ENCODE measurements at places on chromosomes 5 and 9. TPM values are rescaled to one million over a fixed set of nuclear protein-coding genes. Genes with fewer than 3 reads are reported as not detected.
A peak's percentile ranks its signal among the peaks of the same experiment; 100 is the strongest.

PGM5 gene
- polyA plus RNA-seq: 1.1 TPM

PDE6A gene
- polyA plus RNA-seq: 0.01 TPM

CCNB1 gene
- 2.6 TPM for polyA plus RNA-seq

ANKRD55 gene
- polyA plus RNA-seq: 0.28 TPM

BHMT2 gene
- polyA plus RNA-seq: not detected

SURF6 gene
- 0.75 TPM for polyA plus RNA-seq

NSG2 gene
- not detected for polyA plus RNA-seq

PANK3 gene
- 11.9 TPM for polyA plus RNA-seq

RIMOC1 gene
- polyA plus RNA-seq: 11.2 TPM

NKD2 gene
- polyA plus RNA-seq: not detected

INIP gene
- 53.0 TPM for polyA plus RNA-seq

BARX1 gene
- not detected for polyA plus RNA-seq

ZCCHC7 gene
- polyA plus RNA-seq: 8.7 TPM

RNF44 gene
- polyA plus RNA-seq: 1.9 TPM

OR13C3 gene
- not detected for polyA plus RNA-seq

DNA sequence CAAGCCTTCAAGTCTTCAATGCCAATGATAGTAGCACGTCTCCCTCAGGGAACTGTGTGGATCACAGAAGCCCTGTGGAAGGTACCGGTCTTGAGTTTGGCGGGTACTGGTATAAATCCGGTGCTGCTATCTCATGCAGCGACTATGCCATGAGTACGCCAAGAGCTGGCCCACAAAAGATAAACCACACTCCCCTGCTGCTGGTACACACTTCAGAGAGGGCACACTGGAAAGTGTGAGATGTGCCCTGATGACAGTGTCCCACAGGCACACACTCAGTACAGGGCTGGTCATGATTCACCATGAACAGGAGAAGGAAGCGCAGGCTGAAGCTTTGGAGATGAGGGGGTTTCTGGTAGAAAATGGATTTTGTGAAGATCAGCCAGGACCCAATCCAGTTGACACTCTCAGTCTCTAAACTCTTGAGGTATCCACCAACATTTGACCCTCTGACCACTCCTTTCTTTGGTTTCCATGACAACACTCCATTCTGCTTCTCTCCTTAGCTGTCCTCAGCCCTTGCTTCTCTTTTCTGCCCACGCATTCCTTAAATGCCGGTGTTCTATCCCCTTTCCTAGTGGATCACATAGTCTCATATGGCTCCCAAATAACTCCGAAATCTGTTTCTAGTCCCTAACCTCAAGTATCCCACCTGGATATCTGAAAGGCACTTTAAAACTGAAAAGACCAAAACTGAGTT, 5.1 kb downstream of the AMACR start:
- no peaks in the 10 kb centered on the region for H3K27me3 ChIP-seq
- H3K36me3 ChIP-seq: peaks cover 10% of the 10 kb centered on the region
- H3K4me3 ChIP-seq: no peak overlapping the region
- H3K27ac ChIP-seq: no peak overlapping the region

DNA sequence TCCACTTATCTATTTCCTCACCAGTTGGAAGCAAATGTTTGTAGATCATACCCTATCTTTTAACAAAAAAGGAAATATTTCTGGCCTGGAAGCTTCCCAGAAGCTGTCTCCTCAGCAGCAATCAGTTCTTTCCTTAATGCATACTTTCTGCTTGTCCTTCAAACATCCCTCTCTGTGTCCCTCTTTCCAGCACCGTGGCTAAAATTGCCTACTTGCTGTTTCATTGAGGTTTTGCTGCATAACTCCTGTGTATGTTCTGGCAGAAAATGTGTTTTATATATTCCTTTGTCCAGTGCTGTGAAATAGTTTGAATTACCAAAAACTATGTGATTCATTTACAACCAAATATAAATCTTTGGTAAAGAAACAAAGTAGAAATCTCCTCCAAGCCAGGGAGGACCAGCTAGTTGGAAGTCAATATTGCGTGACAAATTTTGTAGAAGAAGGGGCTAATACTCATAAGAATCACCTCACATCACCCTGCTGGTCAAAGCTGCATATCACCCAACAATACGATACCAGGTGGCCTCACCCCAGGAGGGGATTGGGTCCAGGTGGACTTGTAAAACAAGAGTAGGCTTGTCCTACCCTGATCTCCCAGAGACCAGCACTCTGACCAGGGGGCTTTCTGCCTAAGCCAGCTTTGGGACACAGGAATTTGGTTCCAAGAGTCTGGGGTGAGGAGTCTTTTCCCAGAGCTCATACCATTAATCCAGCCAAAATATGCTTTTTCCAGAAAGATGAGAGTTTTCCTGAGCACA, 198.4 kb upstream of the SNX2 start:
- H3K36me3 ChIP-seq: no peaks in the 10 kb centered on the region
- H3K27ac ChIP-seq: no peak overlapping the region
- H3K4me3 ChIP-seq: no peak overlapping the region
- no peaks in the 10 kb centered on the region for H3K4me1 ChIP-seq

- no peak for DNase-seq
- peaks cover 8% of the 10 kb centered on the region for H3K4me1 ChIP-seq
- H3K27me3 ChIP-seq: no peaks in the 10 kb centered on the region
- H3K36me3 ChIP-seq: no peaks in the 10 kb centered on the region
Observed at GRCh38 chr9:94867842-94868312, 141.4 kb downstream of the AOPEP start.

DNA sequence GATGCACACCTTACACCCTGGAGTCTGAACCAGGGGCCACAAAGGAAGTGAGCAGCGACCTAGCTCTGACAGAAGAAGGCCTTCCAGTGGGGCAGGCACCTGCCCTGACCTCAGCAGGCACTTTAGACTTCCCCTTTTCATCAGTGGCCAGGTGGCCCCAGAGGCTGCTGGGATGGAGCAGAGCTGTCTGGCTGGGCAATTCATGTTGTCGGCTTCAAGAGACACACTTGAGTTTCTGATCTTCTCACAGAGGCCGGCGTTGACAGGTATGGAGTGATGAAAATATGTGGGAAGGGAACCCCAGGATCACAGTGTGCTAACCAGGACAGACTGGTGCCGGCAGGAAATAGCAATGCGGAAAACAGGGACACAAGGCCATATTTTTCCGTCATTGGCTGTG, 375.5 kb downstream of the CTNND2 start:
- H3K4me1 ChIP-seq: no peaks in the 10 kb centered on the region
- no peaks in the 10 kb centered on the region for H3K27me3 ChIP-seq
- H3K27ac ChIP-seq: no peak overlapping the region
- no peak for DNase-seq
- H3K4me3 ChIP-seq: no peak overlapping the region
- no peaks in the 10 kb centered on the region for H3K36me3 ChIP-seq

- H3K36me3 ChIP-seq: no peaks in the 10 kb centered on the region
- no peaks in the 10 kb centered on the region for H3K4me1 ChIP-seq
- DNase-seq: no peak
- H3K4me3 ChIP-seq: no peak overlapping the region
Observed at GRCh38 chr9:120336753-120337090, 243.2 kb downstream of the CDK5RAP2 start.

- DNase-seq: no peak
- no peak overlapping the region for H3K4me3 ChIP-seq
- no peaks in the 10 kb centered on the region for H3K4me1 ChIP-seq
- H3K27ac ChIP-seq: no peak overlapping the region
- peaks cover 7% of the 10 kb centered on the region for H3K36me3 ChIP-seq
Observed at GRCh38 chr5:128464596-128464995, 73.4 kb downstream of the FBN2 start.

GRCh38 chr5:54696931-54697330, 179.4 kb downstream of the SNX18 start:
- no peak overlapping the region for H3K4me3 ChIP-seq
- peaks cover 16% of the 10 kb centered on the region for H3K4me1 ChIP-seq
- no peaks in the 10 kb centered on the region for H3K27me3 ChIP-seq
- H3K27ac ChIP-seq: no peak overlapping the region

GRCh38 chr9:123338710-123339665, 17.0 kb upstream of the CRB2 start:
- peak; percentile 67 for DNase-seq
- peak overlapping the region; percentile 27 for H3K4me3 ChIP-seq

DNA sequence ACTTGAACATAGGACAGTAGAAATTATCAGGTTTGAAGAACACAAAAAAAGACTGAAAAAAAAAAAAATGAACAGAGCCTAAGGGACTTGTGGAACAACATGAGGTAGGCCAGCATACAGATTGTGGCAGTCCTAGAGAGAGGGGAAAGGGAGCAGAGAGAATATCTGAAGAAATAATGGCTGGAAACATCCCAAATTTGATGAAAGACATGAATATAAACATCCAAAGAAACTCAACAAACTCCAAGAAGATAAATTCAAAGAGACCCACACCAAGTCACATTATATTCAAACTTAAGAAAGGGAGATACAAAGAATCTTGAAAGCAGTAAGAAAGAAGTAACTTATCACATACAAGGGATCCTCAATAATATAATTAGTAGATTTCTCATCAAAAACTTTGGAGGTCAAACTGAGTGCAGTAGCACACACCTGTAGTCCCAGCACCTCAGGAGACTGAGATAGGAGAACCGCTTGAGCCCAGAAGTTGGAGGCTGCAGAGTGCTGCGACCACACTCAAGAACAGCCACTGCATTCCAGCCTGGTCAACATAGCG, 9.1 kb downstream of the PLAA start:
- H3K4me3 ChIP-seq: no peak overlapping the region
- no peaks in the 10 kb centered on the region for H3K27me3 ChIP-seq
- DNase-seq: no peak
- peaks cover 14% of the 10 kb centered on the region for H3K36me3 ChIP-seq
- H3K27ac ChIP-seq: no peak overlapping the region

GRCh38 chr5:154701181-154701580, 54.0 kb upstream of the LARP1 start:
- H3K4me3 ChIP-seq: no peak overlapping the region
- H3K27me3 ChIP-seq: no peaks in the 10 kb centered on the region
- no peaks in the 10 kb centered on the region for H3K4me1 ChIP-seq

DNA sequence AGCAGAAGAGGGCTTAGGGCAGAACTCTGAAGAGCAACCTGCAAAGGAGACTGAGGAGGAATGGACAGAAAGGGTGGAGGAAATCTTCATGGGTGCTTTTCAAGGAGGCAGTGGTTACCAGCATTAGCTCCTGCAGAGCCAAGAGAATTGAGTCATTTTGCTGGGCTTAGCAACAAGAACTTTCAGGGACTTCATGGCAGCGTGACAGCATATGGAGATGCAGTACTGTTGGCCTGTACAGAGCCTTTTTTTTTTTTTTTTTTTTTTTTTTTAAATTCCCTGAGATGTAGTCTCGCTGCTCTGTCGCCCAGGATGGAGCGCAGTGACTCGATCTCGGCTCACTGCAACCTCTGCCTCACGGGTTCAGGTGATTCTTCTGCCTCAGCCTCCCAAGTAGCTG, 296.0 kb upstream of the DMRT1 start:
- H3K4me3 ChIP-seq: no peak overlapping the region
- H3K27me3 ChIP-seq: no peaks in the 10 kb centered on the region
- no peak for DNase-seq

DNA sequence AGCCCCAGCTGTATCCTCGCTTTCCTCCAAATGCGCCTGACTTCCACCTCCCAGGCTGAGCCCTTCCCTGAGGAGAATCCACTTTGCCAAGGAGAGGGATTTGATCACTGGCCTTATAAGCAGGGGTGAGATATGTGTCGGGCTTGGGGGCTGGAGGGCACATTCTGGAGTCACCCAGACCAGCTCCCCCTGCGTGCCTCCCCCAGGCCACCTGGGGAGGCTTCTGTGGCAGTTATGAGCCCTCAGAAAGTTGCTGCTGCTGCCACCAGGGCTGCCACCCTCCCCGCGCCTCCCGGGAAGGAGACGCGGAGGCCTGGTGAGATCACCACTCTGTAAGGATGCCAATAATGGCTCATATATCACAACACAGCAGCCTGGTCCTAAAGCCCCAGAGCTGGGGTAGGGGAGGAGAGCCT, 211.5 kb downstream of the PAPPA start:
- no peaks in the 10 kb centered on the region for H3K4me1 ChIP-seq
- H3K36me3 ChIP-seq: no peaks in the 10 kb centered on the region
- H3K27ac ChIP-seq: no peak overlapping the region
- H3K4me3 ChIP-seq: no peak overlapping the region

GRCh38 chr5:139276426-139276825, 17.1 kb upstream of the MATR3 start:
- no peaks in the 10 kb centered on the region for H3K27me3 ChIP-seq
- H3K4me3 ChIP-seq: no peak overlapping the region
- peaks cover 29% of the 10 kb centered on the region for H3K4me1 ChIP-seq

DNA sequence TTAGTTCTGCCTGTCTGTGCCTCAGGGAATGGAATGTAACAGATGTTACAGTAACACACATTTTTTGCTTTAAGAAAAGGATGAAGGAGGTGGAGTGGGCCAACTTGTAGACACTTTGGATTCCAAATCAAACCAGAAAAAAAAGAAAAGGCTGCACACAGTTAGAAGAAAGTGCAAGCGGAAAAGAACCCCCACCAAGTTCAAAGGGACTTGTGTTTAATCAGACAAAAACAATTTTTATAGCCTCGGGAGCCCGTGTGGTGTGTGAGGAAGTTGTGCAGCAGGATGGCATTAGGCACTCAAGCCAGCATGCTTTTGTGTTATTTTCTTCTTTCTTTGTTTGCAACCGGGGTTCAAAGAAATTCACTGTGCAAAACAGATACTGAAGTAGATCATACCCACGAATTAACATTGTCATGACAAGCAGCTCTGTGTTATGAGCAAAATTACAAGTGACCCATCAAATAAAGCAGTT, 189.5 kb downstream of the SEMA5A start:
- no peaks in the 10 kb centered on the region for H3K4me1 ChIP-seq
- no peak overlapping the region for H3K4me3 ChIP-seq
- no peaks in the 10 kb centered on the region for H3K36me3 ChIP-seq
- no peaks in the 10 kb centered on the region for H3K27me3 ChIP-seq
- no peak overlapping the region for H3K27ac ChIP-seq
- no peak for DNase-seq

DNA sequence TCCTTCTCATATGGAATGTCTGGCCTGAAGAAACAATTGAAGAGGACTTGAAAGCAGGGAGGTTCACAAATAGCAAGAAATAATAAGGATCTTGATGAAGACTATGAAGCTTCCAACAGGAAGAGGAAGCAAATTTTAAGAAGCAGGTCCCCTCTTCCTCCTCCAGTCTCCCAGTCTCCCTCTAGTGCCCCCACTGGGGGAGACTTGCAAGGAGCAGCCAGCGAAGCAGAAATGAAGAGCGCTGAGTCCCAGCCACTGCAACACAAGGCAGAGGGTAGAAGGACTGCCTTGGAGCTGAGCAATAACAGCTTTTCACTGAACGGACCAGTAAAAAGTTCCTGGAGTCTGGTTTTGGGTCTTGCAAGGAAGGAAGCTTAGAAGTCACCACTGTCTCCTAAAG, 32.6 kb upstream of the ACO1 start:
- no peak for DNase-seq
- no peaks in the 10 kb centered on the region for H3K27me3 ChIP-seq
- no peak overlapping the region for H3K27ac ChIP-seq
- no peaks in the 10 kb centered on the region for H3K4me1 ChIP-seq
- H3K36me3 ChIP-seq: no peaks in the 10 kb centered on the region
- no peak overlapping the region for H3K4me3 ChIP-seq

- H3K36me3 ChIP-seq: no peaks in the 10 kb centered on the region
- no peak for DNase-seq
- H3K27me3 ChIP-seq: no peaks in the 10 kb centered on the region
- no peak overlapping the region for H3K4me3 ChIP-seq
- H3K4me1 ChIP-seq: no peaks in the 10 kb centered on the region
- H3K27ac ChIP-seq: no peak overlapping the region
Observed at GRCh38 chr5:96111080-96111756, 149.6 kb upstream of the ELL2 start.

- no peak overlapping the region for H3K27ac ChIP-seq
- H3K27me3 ChIP-seq: peaks cover 2% of the 10 kb centered on the region
- no peak overlapping the region for H3K4me3 ChIP-seq
- H3K36me3 ChIP-seq: no peaks in the 10 kb centered on the region
Observed at GRCh38 chr9:95757439-95757838, 118.1 kb upstream of the ERCC6L2 start.

All from CD14-positive monocyte (primary cell).